Tibial nerve (tissue), 4 donors: ENCODE measurements at places on chromosomes 1 and 21.

DNA sequence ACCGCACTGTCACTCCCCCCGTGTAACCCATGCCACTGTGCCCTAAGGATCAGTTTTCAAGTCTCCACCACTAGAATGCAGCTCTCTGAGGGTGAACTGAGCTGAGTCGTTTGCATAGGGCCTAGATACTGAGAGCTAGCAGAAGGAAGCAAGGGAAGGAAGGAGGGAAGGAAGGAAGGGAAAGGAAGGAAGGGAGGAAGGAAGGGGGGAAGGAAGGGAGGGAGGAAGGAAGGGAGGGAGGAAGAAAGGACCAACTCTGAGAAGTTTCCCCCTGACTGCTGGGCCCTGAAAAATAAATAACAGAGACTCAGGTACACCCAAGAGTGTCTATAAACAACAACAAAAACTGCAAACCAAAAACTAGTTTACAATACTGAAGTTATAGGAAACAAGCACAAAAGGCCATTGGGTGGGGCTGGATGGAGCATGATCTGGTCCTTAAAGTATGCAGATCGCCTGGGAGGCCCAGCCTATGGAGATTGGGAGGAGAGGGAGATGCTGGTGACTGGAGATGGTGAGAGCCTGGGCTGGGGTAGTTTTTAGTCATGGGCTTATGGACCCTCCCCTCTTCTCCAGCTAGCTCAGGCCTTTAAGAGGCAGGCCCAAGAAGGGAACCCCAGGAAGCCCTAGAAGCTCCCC, 1.7 kb upstream of the MRPS15 start:
- H3K4me1 ChIP-seq: peaks cover 10% of the 10 kb centered on the region
- H3K36me3 ChIP-seq: no peaks in the 10 kb centered on the region
- H3K27ac ChIP-seq: no peak overlapping the region
- DNase-seq: no peak
- H3K27me3 ChIP-seq: no peaks in the 10 kb centered on the region

- H3K4me1 ChIP-seq: no peaks in the 10 kb centered on the region
- no peak overlapping the region for H3K4me3 ChIP-seq
- no peak overlapping the region for H3K27ac ChIP-seq
- H3K36me3 ChIP-seq: no peaks in the 10 kb centered on the region
Measured at GRCh38 chr21:28148400-28149064, 844.1 kb downstream of the LTN1 start.

DNA sequence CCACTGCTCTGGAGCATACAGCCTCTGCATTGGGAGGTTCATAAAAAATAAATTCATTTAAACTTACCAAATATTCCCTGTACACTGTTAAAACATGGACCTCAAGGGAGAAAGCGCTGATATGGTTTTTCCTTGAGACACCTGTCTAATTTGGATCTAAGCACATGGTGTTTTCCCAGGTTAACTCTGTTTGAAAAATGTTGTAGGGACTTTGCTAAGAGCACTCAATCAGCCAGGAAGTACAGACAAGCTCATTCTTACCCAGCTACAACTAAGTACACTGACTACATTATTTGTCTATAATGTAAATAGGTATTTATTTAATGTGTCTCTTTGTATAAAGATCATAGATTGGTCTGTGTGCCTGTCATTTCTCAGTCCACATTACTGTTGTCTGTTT, 61.8 kb upstream of the BCAR3 start:
- no peaks in the 10 kb centered on the region for H3K36me3 ChIP-seq
- no peak overlapping the region for H3K27ac ChIP-seq
- no peaks in the 10 kb centered on the region for H3K4me1 ChIP-seq
- no peak for DNase-seq
- no peak overlapping the region for H3K4me3 ChIP-seq

- H3K4me1 ChIP-seq: peaks cover 13% of the 10 kb centered on the region
- H3K27me3 ChIP-seq: no peaks in the 10 kb centered on the region
- peak overlapping the region; percentile 77 for H3K27ac ChIP-seq
- H3K4me3 ChIP-seq: no peak overlapping the region
Measured at GRCh38 chr1:151312411-151312810, 14.8 kb downstream of the PI4KB start.

- H3K27ac ChIP-seq: no peak overlapping the region
- H3K4me1 ChIP-seq: peaks cover 4% of the 10 kb centered on the region
- no peaks in the 10 kb centered on the region for H3K27me3 ChIP-seq
- DNase-seq: no peak
- no peaks in the 10 kb centered on the region for H3K36me3 ChIP-seq
Measured at GRCh38 chr1:76227621-76228020, 153.1 kb downstream of the ST6GALNAC3 start.

- H3K27ac ChIP-seq: no peak overlapping the region
- DNase-seq: no peak
- no peaks in the 10 kb centered on the region for H3K4me1 ChIP-seq
Measured at GRCh38 chr21:39891111-39891510, 23.9 kb downstream of the PCP4 start.

GRCh38 chr1:234881893-234882771, 246.5 kb downstream of the TOMM20 start:
- H3K4me3 ChIP-seq: no peak overlapping the region
- no peak overlapping the region for H3K27ac ChIP-seq
- DNase-seq: no peak
- peaks cover 4% of the 10 kb centered on the region for H3K4me1 ChIP-seq
- no peaks in the 10 kb centered on the region for H3K36me3 ChIP-seq

DNA sequence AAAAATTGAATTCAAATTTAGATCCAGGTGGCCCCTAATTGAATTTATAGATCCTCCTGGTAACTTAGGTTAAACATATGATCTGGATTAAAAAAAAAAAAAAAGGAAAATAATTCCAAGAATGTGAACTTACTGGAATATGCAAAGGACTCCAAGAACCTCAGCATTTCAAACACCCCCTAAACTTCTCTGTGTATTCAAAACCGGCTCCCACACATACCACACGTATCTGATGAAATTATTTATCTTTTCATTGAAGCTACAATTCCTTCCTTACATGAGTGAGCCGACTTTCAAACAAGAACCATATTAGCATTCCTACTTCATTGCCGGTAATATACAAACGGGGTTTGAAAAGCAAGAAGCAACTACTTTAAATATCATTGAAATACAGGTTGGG, 61.4 kb upstream of the FMN2 start:
- no peaks in the 10 kb centered on the region for H3K27me3 ChIP-seq
- H3K4me1 ChIP-seq: no peaks in the 10 kb centered on the region
- no peak overlapping the region for H3K4me3 ChIP-seq
- no peaks in the 10 kb centered on the region for H3K36me3 ChIP-seq

- H3K27ac ChIP-seq: no peak overlapping the region
- no peaks in the 10 kb centered on the region for H3K4me1 ChIP-seq
- no peak for DNase-seq
- H3K27me3 ChIP-seq: no peaks in the 10 kb centered on the region
- H3K4me3 ChIP-seq: no peak overlapping the region
Measured at GRCh38 chr1:36790191-36790590, 244.1 kb downstream of the GRIK3 start.

- H3K36me3 ChIP-seq: peaks cover 45% of the 10 kb centered on the region
- DNase-seq: no peak
- H3K27ac ChIP-seq: no peak overlapping the region
Measured at GRCh38 chr21:36205962-36206361, 49.3 kb downstream of the DOP1B start.

- H3K27me3 ChIP-seq: no peaks in the 10 kb centered on the region
- peak overlapping the region; percentile 17 for H3K27ac ChIP-seq
- no peak overlapping the region for H3K4me3 ChIP-seq
- peak; percentile 29 for DNase-seq
- no peaks in the 10 kb centered on the region for H3K36me3 ChIP-seq
Measured at GRCh38 chr1:54332781-54333585, 73.2 kb downstream of the SSBP3 start.

DNA sequence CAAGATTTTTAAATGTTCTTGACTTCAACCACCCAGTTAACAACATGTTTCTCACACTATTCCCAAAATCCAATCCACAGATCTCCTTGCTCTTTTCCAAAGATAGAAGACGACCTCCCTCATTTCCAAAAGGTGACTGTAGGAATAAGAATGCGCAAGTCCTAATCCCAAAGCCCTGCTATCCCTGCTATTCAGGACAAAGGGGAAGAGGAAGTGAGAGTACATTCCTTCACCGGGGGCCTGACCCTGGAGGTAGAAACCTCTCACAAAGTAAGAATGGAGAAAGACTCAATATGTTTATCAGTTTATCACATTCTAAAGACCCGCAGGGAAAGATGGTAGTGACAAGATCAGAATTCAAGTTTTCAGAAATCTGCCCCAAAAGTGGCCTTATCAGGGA, 55.7 kb downstream of the PLEKHA6 start:
- H3K4me3 ChIP-seq: no peak overlapping the region
- DNase-seq: no peak
- H3K4me1 ChIP-seq: no peaks in the 10 kb centered on the region
- H3K27ac ChIP-seq: no peak overlapping the region

- H3K4me1 ChIP-seq: no peaks in the 10 kb centered on the region
- no peaks in the 10 kb centered on the region for H3K27me3 ChIP-seq
- no peak for DNase-seq
- H3K27ac ChIP-seq: peak overlapping the region; percentile 58
- H3K36me3 ChIP-seq: no peaks in the 10 kb centered on the region
Measured at GRCh38 chr1:111745675-111746613, 6.7 kb upstream of the INKA2 start.

DNA sequence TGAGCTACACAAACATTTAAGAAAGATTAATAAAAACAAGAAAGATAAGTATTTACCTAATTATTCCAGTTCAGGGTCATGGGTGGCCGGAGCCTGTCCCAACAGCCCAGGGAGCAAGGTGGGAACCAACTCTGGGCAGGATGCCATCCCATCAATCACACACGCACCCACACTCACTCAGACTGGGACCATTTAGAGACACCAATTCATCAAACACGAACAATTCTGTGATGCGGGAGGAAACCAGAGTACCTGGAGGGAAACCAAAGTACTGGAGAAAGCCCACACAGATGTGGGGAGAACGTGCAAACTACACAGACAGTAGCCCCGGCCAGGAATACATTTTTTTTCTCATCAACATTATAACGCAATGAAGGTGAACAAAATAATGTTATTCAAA, 16.2 kb downstream of the WASF2 start:
- no peaks in the 10 kb centered on the region for H3K4me1 ChIP-seq
- no peaks in the 10 kb centered on the region for H3K36me3 ChIP-seq
- no peak overlapping the region for H3K27ac ChIP-seq
- H3K4me3 ChIP-seq: no peak overlapping the region
- no peak for DNase-seq

DNA sequence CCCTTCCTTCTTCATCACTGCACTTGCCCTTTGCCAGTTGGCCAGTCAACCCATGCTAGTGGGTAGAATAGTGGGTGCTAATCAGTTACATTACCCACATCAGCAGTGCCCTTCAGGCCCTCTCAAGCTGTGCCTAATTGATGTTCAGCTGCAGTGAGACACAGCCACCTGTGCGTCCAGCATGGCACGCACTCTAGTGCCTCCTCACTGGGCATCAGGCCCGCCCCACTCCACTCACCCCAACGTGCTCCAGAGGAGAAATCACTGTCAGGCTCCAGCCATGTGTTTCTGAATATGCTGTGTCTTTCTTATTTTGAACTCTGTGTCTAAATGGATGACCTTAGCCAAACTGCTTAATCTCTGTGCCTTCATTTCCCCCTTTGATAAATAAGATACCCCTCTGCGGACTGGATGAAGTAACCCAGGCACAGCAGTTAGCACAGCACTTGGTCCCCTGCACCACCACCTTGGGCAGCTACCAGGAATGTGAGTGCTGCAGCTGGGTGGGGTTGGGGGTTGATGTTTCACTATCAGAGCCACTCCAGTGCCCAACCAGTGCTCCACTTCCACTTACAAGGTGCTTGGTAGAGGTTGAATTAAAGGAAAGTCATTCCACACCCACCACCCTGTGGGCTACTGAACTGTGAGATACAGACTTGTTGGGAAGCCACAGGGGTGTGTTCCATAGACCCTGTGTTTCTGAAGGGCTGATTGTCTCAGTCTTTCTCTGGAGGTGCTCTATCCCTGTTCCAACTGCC, 8.9 kb upstream of the ADORA3 start:
- no peak overlapping the region for H3K4me3 ChIP-seq
- no peaks in the 10 kb centered on the region for H3K27me3 ChIP-seq
- peak overlapping the region; percentile 85 for H3K27ac ChIP-seq
- H3K4me1 ChIP-seq: no peaks in the 10 kb centered on the region
- DNase-seq: no peak

DNA sequence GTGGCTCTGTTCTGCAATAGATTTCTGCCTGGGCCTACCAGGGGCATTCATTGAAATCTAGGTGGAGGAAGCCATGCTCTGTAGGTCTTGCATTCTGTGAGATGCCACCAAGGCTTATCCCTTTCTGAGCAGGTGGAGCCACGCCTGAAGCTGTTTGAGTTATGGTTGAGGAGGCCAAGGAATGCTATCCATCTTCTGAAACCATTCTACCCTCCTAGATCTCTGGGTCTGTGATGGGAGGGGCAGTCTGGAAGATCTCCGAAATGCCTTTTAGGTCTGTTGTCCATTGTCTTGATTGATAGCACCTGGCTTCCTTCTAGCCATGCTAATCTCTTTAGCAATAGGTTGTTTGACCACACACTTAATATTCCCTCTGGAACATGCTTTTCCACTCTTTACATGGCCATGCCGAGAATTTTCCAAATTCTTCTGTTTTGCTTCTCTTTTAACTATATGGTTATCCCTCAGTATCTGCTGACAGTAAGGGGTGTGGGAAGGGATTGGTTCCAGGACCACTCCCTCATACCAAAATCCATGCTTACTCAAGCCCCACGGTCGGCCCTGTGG, 45.2 kb downstream of the AK4 start:
- H3K27ac ChIP-seq: no peak overlapping the region
- no peak overlapping the region for H3K4me3 ChIP-seq
- H3K4me1 ChIP-seq: no peaks in the 10 kb centered on the region
- H3K36me3 ChIP-seq: no peaks in the 10 kb centered on the region
- DNase-seq: no peak
- no peaks in the 10 kb centered on the region for H3K27me3 ChIP-seq

- no peak overlapping the region for H3K27ac ChIP-seq
- H3K36me3 ChIP-seq: no peaks in the 10 kb centered on the region
- DNase-seq: no peak
- no peaks in the 10 kb centered on the region for H3K27me3 ChIP-seq
- no peaks in the 10 kb centered on the region for H3K4me1 ChIP-seq
Measured at GRCh38 chr1:222521299-222522104, 26.4 kb downstream of the HHIPL2 start.

DNA sequence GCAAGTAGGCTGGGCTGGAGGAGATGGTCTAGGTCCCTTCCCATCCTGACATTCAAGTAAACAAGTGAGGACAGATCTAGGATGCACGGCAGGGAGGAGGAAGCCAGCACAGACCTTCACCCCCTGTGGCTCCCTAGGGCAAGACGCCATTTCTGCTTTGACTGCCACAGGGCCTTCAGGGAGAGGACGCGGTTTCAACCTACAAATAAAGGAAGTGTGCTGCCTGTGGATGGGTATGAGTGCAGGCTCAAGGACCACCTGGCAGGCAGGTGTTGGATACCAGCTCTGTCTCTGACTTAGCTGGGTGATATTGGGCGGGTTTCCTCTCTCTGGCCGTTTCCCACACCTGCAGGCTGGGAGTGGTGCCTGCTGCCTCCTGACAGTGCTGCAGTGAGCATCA, 16.2 kb downstream of the SLC2A1 start:
- no peak for DNase-seq
- H3K27ac ChIP-seq: peak overlapping the region; percentile 63
- H3K4me3 ChIP-seq: no peak overlapping the region
- H3K4me1 ChIP-seq: peaks cover 68% of the 10 kb centered on the region
- H3K36me3 ChIP-seq: peaks cover 5% of the 10 kb centered on the region
